ENCODE measurements at places on chromosomes 6 and 20. TPM values are rescaled to one million over a fixed set of nuclear protein-coding genes. Genes with fewer than 3 reads are reported as not detected.

- DNase-seq, result no peak
Measured at GRCh38 chr6:116017546-116018295, 43.0 kb downstream of the FRK start.

DNA sequence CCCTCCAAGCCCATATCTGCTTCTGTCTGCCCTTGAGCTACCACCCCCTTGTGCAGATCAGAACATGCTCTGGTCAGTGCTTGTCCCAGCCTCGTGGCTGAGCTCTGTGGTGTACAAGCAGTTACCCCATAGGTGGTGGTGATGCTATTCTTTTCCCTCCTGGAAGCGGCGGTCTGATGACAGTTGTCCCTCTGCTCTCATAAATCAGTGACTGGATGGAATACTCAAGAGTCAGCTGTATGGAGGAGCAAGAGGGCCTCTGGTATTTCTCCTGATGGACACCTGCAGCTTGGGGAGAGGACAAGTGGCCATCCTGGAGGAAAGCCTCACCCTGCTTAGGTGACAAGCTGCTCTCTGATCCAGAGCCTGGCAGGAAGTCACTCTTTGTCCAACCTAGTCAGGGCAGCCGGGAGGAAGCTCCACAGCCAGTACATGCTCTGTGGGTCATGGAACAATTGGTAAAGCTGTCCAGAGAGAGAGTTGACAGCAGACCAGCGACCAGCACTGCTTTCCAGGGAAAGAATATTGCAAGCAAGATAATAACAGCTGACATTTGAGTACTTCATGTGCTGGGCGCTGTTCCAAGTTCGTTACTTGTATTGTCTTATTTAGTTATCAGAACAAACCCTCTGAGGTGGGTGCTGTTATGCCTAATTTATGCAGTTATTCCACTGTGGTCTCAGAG is 47.1 kb downstream of the SCAND1 start:
- DNase-seq, result no peak

- DNase-seq, result no peak
Measured at GRCh38 chr6:38001386-38001785, 181.9 kb downstream of the ZFAND3 start.

- no peak for DNase-seq
Measured at GRCh38 chr20:43220612-43221011, 30.9 kb upstream of the PTPRT start.

- DNase-seq, result no peak
Measured at GRCh38 chr6:138862456-138862855, 66.6 kb downstream of the ECT2L start.

DNA sequence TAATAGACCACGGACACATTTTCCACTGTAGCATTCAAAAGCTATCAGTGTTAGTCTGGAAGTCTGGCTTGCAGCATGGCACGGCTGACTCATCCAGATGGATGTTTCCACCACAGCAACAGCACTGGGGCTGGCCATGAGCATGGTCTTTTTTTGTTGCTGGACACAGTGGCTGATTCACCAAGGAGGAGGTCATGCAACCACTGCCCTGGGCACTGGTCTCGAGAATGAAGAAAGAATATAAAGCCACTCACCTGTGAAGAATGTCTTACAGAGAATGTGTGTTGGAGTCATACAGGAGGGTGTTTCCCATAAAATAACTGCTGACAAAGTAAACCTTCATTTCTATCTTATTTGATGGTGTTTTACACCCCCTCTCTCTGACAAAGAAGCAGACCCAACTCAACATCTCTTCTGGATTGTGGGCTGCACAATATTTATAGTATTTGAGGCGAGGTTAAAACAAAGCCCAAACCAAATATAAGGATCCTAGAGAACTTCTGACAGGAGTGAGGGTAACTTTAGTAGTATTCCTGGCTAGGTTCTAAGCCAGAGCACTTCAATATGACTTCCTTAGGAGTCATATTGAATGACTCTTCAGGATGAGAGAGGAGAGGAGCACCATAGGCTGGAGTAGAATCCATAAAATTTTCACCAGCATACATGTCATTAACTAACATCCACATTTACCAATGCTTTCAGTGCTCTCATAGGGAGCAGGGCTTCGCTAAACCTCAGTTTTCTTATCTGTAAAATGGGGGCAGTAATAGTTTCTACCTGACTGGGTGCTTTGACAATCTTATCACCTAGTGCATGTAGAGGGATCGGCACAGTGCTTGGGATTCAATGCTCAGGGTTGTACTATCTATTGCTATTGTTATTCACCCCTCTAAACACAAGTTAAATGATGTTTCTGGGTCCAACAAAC is 121.4 kb downstream of the KIF13A start:
- peak; percentile 64 for DNase-seq

DNA sequence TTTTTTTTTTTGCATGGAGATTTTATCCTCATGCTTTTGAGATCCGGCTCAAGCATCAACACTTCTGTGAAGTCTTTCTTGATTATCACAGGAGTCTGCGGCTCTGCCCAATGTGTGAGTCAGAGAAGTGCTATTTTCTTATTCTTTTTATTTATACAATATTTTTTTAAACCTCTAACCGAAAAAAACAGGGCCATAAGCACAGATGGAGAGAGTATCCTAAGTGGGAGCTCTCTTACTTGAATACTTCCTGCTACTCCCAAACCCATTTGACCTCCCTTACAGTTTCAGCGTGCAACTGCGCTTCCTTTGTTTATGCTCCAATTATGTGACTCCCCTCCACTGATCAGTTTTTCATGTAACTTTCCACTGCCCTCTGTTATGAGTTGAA is 8.7 kb upstream of the ATXN1 start:
- no peak for DNase-seq

- no peak for DNase-seq
Measured at GRCh38 chr6:134122775-134123174, 70.4 kb upstream of the SLC2A12 start.

DNA sequence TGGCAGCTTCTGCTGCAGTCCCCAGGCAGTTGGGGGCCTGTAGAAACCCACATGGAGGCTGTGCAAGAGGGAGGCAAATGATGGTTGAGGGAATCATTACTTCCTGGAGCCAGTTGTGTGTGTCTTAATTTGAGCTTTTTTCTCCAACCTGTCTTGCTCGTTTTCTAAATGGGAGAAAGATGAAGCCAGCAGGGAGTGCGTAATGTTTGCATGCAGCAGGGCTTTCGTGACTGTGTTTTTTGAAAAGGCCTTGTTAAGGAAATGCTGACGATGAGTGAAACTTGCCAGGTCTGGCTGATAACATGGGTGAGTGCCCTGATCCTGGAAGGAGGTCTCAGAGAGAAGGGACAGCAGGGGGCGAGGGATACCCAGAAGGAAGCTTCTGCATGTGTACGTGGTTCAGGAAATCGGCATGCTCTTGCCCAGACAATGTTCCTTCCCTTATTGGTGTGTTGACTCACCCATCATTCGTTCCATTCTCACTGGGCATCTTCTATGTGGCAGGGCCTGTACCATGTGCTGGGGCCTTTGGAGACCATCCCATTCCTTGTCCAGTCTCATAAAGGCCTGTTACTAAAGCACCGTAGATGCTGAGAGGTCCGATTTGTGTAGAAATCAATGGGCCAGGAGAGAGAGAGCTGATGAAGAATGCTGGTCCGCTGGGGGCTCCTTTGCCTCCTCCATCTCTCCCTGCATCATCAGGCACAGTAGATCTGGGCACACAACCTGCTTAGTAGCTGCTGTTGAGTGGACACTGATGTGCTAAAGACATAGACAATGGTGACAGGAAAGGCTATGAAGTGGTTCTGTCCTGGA is 27.4 kb downstream of the GLP1R start:
- no peak for DNase-seq

- no peak for DNase-seq
Measured at GRCh38 chr6:125868678-125869395, 78.1 kb downstream of the NCOA7 start.

DNA sequence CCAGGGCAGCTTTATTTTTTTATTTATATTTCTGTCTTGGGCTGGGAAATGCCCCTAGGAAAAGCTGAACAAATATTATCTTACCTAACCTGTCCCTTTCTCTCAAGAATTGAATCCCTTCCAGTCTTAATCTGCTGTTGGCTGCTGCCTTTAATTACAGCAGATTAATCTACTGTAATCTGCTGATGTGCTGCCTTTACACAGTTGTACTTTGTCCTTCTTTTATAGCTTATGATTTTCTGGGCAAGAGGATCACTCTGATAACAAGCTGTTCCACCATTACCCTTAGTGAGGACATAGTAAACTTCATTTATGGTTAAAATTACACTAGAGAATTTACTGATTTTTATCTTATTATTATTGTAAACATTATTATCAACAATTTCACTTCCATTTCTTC is 234.5 kb upstream of the MAN1A1 start:
- no peak for DNase-seq

GRCh38 chr20:48958743-48959142 is 37.2 kb downstream of the ARFGEF2 start:
- DNase-seq, result no peak

- no peak for DNase-seq
Measured at GRCh38 chr6:149366267-149366921, 33.7 kb upstream of the SUMO4 start.

DNA sequence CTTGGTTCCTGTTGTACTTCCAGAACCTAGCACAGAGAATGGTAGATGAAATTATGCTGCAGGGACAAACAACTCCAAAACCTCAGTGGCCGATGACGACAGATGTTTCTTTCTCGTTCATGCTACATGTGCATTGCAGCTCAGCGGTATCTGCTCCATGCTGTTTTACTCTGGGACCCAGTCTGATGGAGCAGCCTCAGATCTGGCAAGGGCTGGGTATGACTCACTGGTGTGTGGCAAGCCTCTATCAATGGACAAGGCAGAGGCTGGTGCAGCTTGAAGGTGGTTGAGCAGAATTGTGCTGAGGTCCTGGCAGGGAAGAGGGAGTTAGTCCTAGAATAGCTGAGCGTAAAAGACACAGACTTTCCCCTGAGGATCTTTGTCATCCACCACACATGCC is 10.3 kb upstream of the BLCAP start:
- peak; percentile 62 for DNase-seq

DNA sequence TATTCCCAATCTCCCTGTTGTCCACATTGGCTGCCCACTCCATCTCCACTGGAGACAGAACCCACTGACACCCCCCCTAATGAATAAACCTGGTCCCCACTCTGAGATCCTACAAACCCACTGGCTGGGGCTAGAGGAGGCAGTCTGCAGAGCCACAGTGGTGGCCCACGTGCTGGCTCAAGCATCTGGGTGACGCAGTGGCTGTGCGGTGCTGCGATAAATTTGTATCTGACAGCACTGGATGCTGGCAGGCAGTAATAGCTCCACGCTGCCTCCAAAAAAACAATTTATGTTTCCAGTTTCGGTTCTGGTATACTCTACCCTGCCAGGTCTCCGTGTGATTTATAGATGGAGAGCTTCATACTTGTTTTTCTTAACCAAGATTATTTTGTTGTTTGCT is 87.1 kb upstream of the SYNDIG1 start:
- no peak for DNase-seq

DNA sequence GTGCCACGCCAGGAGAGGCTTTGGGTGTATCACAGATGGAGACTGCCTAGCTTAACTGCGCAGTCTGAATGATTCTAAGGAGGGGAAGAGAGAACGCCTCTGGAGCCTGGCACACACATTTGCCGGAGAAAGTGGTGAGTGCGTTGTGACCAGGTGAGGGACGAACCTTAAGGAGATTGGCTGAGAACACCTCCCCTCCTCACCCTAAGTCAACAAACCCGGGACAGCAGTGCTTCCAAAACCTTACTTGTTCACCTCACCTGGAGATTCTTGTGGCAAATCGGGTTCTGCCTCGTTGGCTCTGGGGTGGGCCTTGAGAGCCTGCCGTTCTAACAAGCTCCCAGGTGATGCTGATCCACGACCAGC is 9.4 kb downstream of the SYNJ2 start:
- no peak for DNase-seq

GRCh38 chr6:6591778-6592465 is 3.4 kb downstream of the LY86 start:
- DNase-seq, result no peak

- no peak for DNase-seq
Measured at GRCh38 chr6:149118737-149119653, 198.5 kb upstream of the TAB2 start.

DNA sequence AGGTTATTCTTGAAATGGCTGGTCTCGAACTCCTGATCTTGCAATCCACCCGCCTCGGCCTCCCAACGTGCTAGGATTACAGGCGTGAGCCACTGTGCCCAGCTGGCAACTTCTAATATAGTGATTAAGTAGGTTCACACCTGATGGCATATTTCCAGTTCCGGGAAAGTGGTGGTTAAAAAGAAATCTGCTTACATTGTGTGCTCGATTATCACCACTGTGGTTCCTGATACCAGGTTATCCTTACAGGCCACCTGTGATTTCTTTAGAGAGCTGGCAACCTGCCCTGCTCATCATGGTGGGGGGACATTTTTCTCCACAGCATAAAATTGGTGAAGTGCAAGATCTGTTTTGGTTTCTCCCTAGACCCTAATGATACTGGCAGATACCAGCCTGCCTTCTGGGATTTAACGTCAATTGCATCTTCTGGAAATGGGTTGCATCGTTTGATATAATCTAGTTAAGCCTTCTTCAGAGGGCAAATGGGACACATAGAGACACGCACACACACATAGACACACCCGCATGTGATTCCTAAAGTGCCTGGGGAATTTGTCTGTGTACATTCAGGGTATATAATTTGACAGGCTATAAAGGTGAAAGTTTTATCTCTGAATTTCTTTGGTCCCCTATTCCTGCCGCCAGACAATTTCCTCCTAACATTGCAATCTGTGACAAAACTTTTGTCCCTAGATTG is 49.7 kb upstream of the CITED2 start:
- DNase-seq, result no peak

DNA sequence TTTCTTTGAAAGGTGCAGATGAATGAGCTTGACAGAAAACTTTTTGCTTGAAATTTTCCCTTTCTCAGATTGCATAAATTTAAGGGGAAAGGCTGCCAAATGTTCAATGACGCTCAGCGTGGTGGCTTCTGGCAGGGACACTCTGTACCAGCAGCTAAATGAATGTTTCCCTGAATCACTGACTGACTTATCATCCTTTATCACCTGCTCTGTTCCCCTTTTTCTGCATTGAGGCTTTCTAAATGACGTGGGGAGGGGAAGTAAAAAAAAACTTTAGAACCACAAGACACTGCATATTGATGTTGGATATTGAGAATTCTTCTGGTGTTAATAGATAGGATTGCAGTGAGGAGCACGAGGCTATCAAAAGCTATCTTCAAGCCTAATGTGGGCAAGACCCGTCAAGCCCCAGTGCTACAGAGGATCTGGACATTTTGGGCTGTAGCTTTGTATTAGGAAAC is 46.9 kb upstream of the ENPP5 start:
- DNase-seq, result no peak

SAMD10 gene
- 23.7 TPM for total RNA-seq

SALL4 gene
- 7.6 TPM for total RNA-seq

TTK gene
- total RNA-seq, result 29.6 TPM

PRR18 gene
- total RNA-seq, result not detected

TCF15 gene
- not detected for total RNA-seq

SYNGAP1 gene
- 18.8 TPM for total RNA-seq

GABRR1 gene
- not detected for total RNA-seq

SNPH gene
- 2.4 TPM for total RNA-seq

SIRPD gene
- not detected for total RNA-seq

SRSF3 gene
- total RNA-seq, result 347 TPM

SYCP2 gene
- total RNA-seq, result 56.0 TPM
